Lower lobe of right lung (tissue), 2 donors: ENCODE measurements at places on chromosomes 5 and 9. TPM values are rescaled to one million over a fixed set of nuclear protein-coding genes. Genes with fewer than 3 reads are reported as not detected.
A peak's percentile ranks its signal among the peaks of the same experiment; 100 is the strongest.

GRCh38 chr5:1312993-1313833 is 18.3 kb upstream of the TERT start:
- H3K27ac ChIP-seq: no peak overlapping the region
- H3K4me1 ChIP-seq: peaks cover 29% of the 10 kb centered on the region
- no peak overlapping the region for H3K4me3 ChIP-seq
- H3K27me3 ChIP-seq: no peaks in the 10 kb centered on the region
- peaks cover 14% of the 10 kb centered on the region for H3K36me3 ChIP-seq

DNA sequence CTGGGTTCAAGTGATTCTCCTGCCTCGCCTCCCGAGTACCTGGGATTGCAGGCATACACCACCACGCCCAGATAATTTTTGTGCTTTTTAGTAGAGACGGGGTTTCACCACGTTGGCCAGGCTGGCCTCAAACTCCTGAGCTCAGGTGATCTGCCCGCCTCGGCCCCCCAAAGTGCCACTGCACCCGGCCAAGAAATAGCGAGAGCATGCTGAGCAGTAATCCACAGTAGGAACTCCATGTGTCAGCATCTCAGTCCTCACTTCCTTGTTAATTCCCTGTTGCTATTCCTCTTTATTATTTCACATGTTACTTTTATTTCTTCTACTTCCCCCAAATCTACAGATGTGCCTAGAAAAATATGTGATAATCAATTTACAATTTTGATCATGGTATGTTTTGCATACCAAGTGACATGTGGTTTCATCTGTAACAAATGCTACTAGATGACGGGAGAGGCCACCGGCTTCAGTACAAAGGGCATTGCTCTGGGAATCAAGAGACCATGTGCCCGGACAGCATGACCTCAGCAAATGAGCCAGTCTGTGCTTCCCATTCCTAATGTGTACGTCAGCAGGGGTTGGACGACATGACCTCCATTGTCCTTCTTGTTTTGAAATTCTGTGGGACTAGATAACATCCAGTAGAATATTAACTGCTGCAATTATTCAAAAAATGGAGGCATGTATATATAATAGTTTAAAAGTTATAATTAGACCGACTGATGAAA is 61.6 kb downstream of the FNBP1 start:
- peaks cover 27% of the 10 kb centered on the region for H3K36me3 ChIP-seq
- H3K27me3 ChIP-seq: no peaks in the 10 kb centered on the region
- H3K27ac ChIP-seq: peak overlapping the region; percentile 24
- H3K4me1 ChIP-seq: no peaks in the 10 kb centered on the region

- no peak for DNase-seq
- no peak overlapping the region for H3K27ac ChIP-seq
- H3K4me1 ChIP-seq: no peaks in the 10 kb centered on the region
- H3K4me3 ChIP-seq: no peak overlapping the region
- no peaks in the 10 kb centered on the region for H3K27me3 ChIP-seq
- no peaks in the 10 kb centered on the region for H3K36me3 ChIP-seq
Observed at GRCh38 chr9:105760053-105760452, 65.7 kb downstream of the TMEM38B start.

DNA sequence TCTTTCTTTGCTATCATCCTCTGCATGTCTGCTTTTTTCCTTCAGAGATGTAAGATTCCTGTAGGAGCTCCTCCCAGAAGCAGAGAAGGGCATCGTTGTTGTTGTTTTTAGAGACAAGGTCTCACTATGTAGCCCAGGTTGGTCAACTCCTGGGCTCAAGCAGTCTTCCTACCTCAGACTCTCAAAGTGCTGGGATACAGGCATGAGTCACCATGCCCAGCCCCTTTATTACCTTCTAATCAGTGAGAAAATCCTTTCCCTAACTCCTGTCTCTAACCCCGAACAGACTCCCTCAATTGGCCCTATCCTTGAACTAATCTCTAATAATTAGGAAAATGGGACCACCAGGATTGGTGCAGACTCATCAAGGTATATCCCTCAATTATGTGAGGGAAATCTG is 64.4 kb downstream of the GALNT10 start:
- DNase-seq: no peak
- H3K27me3 ChIP-seq: no peaks in the 10 kb centered on the region
- no peaks in the 10 kb centered on the region for H3K4me1 ChIP-seq
- H3K27ac ChIP-seq: no peak overlapping the region

The IL9 gene
- total RNA-seq: not detected
